ENCODE measurements at places on chromosomes 5 and 9.

- DNase-seq = no peak
Measured at GRCh38 chr5:2194236-2194555, 311.5 kb upstream of the IRX4 start.

GRCh38 chr9:26157411-26157810 lies 479.2 kb upstream of the TUSC1 start:
- DNase-seq = no peak

GRCh38 chr5:139088024-139088423 lies 110.1 kb downstream of the SIL1 start:
- DNase-seq = no peak

- DNase-seq = no peak
Measured at GRCh38 chr5:13187186-13187585, 757.3 kb downstream of the DNAH5 start.

DNA sequence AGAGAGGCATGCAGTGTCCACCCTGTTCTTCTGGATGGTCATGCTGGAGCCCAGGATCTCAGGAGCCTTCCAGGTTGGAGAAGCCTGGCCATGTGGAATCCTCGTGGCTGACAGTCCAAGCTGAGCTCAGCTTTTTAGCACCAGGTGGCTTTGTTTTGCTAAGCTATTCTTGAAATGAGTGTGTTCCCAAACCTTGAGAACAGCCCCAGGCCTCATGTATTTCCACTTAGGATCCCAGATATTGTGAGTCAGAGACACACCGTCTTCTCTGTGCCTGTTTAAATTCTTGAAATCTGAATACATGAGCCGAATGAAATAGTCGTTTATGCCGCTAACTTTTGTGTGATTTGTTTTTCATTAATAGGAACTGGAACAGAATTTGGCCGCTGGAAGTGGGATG lies 61.2 kb downstream of the IRX2 start:
- DNase-seq = no peak

DNA sequence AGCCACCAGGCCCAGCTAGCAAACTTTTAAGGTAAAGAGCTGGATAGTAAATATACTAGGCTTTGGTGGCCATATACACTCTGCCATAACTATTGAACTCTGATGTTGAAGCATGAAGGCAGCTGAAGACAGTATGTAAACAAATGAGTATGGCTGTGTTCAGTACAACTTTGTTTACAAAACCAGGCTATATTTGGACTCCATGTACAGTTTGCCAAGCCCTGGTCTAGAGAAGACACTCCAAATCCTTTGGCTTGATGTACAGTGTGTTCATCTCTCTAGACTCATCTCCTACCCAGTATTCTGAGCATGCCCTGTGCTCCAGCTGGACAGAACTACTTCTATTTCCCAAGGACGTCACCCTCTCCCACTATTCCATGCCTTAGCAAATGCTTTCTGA lies 54.3 kb upstream of the MEGF10 start:
- no peak for DNase-seq

DNA sequence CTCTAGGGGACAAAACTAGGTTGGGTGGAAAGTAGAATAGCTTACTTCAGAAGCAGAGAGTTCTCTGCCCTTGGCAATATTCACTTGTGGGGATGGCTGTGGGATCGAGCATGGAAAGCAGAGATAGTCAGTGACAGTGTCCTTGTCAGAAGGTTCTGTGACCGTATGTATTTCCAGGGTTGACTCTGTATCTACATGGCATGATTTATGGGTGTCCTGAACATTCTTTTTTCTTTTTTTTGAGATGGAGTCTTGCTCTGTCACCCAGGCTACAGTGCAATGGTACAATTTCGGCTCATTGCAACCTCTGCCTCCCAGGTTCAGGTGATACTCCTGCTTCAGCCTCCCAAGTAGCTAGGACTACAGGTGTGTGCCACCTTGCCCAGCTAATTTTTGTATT lies 77.4 kb upstream of the LHFPL2 start:
- DNase-seq = no peak

Measured in stimulated activated naive CD4-positive, alpha-beta T cell treated with Interleukin-2 at 50 U/mL for 16 hours (primary cell).